ENCODE measurements at places on chromosomes 2 and 18. TPM values are rescaled to one million over a fixed set of nuclear protein-coding genes. Genes with fewer than 3 reads are reported as not detected.

Gene KLF7
- total RNA-seq, result 17.1 TPM

Gene PTPRN
- not detected for total RNA-seq

Gene MYL1
- not detected for total RNA-seq

Gene MC5R
- total RNA-seq, result not detected

Gene SERPINB12
- not detected for total RNA-seq

Gene ERBB4
- total RNA-seq, result 0.15 TPM

Gene UGT1A8
- total RNA-seq, result 0.15 TPM

Gene FEV
- total RNA-seq, result not detected

Gene CIB4
- total RNA-seq, result 0.33 TPM

Gene MAPRE3
- total RNA-seq, result 11.6 TPM

Gene ALK
- total RNA-seq, result not detected

Gene SERPINB3
- not detected for total RNA-seq

Gene RFTN2
- not detected for total RNA-seq

Gene PRSS56
- total RNA-seq, result 0.18 TPM

Gene C2orf92
- 6.0 TPM for total RNA-seq

Gene PNO1
- 37.7 TPM for total RNA-seq

Gene GAL3ST2
- 1.6 TPM for total RNA-seq

Gene UCN
- total RNA-seq, result 4.4 TPM

Gene COL5A2
- 144 TPM for total RNA-seq

Gene SKOR2
- not detected for total RNA-seq

Gene PDE11A
- not detected for total RNA-seq

Gene CWC22
- total RNA-seq, result 17.2 TPM

Gene SKA1
- 22.1 TPM for total RNA-seq

Data from Panc1 (cell line).